ENCODE measurements at places on chromosomes 5 and 9. TPM values are rescaled to one million over a fixed set of nuclear protein-coding genes. Genes with fewer than 3 reads are reported as not detected.

DNA sequence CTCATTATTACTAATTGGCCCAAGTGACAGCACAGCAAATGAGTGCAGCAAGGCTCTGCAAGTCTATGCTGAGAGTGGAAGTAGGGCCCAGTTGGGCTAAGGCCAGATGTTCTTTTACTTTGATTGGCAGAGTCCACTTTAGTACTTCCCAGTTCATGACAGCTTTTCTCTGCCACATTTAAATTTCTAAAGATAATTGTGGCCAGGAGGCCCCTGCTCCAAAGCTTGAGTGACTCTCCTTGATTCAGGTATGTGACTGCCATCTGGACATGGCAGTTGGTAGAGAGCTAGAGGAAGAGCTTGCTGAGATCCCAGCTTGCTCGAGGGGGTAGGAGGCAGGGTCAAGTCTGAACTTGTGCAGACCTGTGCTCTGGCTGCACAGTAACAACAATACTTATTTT, 154.1 kb downstream of the CARTPT start:
- DNase-seq = no peak

- DNase-seq = no peak
These were observed 189.7 kb downstream of the CSNK1G3 start for GRCh38 chr5:123701511-123702200.

DNA sequence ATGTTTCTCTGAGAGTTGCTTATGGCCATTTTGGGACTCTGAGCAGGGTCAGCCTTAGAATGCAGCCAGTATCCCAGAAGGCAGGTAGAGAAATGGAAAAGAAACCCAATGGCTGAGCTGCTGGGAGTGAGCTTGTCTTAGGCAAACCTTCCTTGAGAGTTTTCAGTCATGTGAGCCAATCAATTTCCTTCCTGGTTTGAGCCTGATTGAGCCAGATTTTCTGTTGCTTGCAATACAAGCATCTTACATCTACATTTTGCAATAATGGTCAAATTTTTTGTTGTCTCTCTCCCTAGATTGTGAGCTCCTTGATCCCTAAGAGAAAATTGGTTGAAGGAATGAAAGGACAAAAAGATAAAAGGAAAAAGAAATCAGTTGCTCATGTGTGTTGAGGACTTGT, 155.3 kb downstream of the SNX18 start:
- no peak for DNase-seq

GRCh38 chr9:127126971-127127370, 4.5 kb upstream of the ANGPTL2 start:
- DNase-seq = no peak

- DNase-seq = no peak
These were observed 124.3 kb upstream of the SMARCA2 start for GRCh38 chr9:1890816-1891215.

DNA sequence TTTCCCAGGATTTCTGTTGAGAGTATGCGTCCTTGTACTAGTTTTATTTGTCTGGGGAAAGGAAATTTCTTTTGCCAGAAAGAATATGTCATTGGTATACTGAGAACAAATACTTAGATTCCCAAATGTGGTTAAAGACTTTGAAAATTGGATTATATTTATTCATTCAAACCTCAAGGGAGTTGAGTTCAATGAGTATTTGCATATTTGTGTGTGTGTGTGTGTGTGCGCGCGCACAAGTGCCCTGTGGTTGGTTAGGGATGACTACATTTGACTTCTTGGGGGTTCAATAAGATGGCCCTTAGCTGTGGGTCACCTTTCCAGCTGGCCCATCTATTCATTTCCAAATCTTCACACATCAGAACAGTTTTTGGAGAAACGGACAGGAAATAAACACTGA, 4.9 kb downstream of the RXFP3 start:
- DNase-seq = no peak

DNA sequence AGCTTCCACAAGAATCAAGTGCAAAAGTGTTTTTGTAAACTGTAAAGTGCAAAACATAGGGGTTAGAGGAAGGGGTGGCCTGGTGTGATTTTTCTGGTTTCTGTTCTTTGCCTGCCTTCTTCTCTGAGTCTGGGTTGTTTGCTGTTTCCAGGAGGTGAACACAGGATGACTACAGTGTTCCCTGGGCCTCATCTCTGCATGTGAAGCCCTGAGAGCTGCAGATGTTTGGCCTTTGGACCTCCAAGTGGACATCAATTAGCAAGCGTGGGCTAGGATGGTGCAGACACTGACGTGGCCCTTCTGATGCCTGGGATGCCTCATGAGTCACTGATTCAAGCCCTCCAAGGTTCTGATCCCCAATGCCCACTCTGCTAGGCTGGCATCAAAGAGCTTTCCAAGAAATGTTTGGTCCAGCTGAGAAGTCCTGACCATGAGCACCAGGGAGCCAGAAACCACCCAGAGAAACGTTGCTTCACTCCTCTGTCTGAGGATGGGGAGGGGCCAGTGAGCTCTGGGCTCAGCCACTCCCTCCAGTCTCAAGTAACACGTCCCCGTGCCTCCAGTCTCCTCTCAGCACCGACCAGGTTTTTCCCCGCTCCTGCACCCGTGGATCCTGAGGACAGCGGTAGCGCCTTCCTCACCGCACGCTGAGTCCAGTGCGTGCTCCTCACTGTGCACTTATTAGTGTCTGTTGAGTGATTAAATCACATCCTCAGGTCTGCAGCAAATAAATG, 7.6 kb downstream of the IL9 start:
- no peak for DNase-seq

DNA sequence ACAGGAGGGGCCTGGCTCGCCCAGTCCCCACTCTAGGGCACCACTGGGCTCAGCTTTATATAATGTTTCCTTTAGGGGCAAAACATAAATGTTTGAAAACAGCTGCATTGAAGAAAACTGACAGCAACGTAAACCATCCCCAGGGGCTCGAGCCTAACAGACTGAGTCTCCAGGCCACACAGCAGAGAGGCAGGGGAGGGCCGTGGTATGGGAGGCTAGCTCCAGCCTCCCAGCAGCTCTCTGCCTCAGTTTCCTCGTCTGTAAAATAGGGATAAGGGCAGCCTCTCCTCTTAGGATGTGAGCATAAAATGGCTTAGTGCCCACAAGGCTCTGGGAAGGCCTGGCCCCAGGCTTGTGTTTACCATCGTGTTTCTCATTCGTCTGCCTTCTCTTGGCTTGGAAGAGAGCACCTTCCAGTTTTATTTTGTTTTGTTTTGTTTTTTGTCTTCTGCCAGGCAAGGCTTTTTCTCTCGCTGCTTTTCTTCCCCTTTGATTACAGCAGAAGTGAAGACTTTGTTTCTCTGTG, 2.7 kb downstream of the ANKRD33B start:
- no peak for DNase-seq

DNA sequence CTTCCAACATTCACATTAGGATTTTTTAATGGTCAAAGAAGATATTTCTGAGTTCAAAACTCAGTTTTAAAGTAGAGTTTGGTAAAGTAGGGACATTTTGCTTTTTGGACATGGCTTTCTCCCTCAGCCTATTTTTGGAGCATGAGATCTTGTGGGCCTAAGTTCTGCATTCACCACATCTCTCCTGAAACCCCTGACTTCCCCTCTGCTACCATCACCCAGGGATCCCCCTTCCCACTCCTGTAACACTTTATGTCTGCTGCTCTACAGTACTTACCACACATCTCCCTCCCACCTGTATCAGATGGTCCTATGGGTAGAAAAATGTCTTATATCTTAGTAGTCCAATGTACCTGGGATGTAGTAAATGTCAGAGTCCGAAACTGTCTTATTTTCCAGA, 48.2 kb upstream of the JAK2 start:
- no peak for DNase-seq

DNA sequence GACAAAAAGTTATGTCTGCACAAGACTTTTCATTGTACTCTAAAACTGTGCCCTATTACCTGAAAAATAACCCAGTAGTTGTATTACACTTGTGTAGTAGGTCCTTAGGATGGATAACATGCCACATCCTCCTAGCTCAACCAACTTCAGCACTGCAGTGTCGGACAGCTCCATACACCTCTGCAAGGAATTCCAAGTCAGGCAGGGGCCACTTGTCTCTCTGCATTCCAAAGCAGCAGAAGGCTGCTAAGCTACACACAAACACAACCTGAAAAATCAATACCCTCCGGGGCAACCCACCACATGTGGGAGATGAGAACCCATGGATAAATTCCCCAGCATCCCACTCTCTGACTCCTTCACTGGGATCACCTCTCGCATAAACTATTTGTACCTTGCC, 50.2 kb downstream of the MED10 start:
- DNase-seq = peak; percentile 9

DNA sequence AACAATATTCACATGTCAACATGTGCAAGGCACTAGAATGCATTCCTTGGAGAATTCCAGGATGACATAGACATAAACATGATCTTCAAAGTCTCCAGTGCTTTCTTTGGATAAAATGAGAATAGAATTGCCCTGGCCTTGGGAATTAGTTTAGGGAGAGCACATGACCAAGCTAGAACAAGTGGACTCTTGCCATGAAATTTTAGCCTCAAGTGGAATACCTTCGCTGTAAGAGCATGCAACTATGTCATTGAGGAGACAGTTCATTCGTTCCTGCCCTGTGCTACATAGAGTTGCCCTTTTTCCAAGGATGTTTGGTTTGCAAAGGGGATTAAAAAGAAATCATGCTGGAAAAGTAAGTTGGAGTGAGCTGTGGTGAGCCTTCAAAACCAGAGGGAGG, 42.7 kb downstream of the ZFAND5 start:
- no peak for DNase-seq

- no peak for DNase-seq
These were observed 75.1 kb upstream of the RGMB start for GRCh38 chr5:98698359-98698758.

DNA sequence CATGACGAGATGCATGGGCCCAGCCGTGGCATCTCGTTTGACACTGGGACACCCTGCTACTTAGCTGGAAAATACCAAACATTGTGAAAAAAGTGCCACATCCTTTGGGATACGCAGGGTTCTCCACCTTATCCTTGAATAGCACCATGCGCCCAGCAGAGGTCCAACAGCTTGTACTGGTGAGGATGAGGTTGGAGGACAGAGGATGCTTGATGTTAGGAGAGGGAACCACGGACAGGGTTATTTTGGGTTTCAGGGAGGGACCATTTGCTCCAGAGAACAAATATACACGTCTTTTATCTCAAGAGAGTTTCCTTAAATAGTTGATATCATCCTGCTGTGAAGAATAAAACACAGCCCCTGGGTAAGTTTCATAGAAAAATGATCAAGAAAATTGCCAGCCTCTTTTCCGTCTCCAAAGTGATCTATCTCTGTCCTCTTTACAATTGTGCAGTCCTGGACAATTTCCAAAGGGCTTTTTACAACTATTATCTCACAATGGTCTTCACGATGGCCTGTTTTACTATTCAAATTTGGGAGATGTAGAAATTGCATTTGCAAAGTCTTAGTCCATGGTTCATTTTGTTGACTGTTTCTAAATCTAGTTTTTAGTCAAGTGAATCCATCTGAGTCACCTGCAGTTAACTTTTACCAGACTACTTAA, 19.9 kb upstream of the FRRS1L start:
- DNase-seq = no peak

DNA sequence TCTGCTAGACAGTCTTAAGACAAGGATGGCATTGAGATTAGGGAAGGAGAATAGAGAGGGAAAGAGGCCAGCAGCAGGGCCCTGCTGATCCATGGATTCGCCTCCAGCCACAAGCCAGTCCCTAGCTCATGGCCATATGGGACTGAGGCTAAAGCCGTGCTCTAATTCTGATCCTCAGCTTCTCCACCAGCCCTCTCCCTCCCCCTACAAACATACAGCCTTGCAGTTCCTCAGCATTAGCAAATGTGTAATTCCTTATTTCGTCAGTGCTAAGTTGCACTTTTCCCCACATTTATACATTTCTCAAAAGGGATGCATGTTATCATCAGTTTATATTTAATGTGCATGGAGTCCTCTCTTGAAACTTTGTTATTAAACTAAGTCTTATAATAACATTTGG, 34.8 kb downstream of the ZNF462 start:
- DNase-seq = no peak

DNA sequence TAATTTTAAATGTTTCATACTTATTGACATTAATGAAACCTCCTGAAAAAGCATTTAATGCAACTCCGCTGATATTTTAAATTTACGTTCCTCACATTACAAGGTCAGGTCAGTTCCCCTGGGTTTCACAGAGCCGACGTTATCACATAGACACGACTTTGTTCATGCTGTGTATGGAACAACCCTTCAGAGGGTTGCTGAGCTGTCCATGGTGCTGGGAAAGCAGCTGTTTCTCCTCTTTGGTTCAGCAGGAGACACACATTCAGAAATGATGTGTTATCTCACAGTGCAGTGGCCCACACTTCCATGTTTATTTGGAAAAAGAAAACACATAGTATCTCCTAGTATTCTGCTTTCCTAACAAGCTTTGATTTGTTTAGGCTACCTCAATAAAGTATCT, 53.5 kb downstream of the PPP2R2B start:
- DNase-seq = peak; percentile 37

DNA sequence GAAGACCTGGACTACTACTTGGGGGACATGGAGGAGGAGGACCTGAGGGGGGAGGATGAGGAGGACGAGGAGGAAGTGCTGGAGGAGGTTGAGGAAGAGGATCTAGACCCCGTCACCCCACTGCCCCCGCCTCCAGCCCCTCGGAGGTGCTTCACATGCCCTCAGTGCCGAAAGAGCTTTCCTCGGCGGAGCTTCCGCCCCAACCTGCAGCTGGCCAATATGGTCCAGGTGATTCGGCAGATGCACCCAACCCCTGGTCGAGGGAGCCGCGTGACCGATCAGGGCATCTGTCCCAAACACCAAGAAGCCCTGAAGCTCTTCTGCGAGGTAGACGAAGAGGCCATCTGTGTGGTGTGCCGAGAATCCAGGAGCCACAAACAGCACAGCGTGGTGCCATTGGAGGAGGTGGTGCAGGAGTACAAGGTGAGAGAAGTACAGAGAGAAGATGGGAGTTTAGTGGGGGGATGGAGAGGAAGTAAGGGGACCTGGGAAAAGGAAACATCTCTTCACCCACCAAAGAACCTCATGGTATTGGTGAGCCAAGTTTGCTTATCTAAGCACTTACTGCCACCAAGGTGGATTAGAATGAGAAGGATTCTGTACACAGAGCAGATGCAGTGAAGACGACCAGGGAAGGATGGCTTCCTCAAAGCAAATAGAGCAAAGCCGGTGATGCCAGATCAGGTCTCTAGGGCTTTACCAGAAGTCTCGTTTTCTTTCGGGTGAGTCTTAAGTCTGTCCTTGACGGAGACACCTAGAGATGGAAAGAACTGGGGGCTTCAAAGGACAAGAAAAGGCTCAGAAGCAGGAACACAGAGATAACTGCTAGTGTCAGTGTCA, 1.5 kb downstream of the TRIM41 start:
- no peak for DNase-seq

GRCh38 chr5:6188976-6189375, 189.4 kb downstream of the MED10 start:
- no peak for DNase-seq

- no peak for DNase-seq
These were observed 59.5 kb upstream of the FBXL7 start for GRCh38 chr5:15440434-15440833.

- DNase-seq = no peak
These were observed 211.9 kb upstream of the PAPPA start for GRCh38 chr9:115941561-115942315.

Gene GLDC
- polyA plus RNA-seq = not detected

Gene WDR38
- not detected for polyA plus RNA-seq

Gene C5
- 13.7 TPM for polyA plus RNA-seq

Gene SLC46A2
- polyA plus RNA-seq = 0.21 TPM

Gene AK1
- polyA plus RNA-seq = 1,385 TPM

Gene DAB2IP
- 32.2 TPM for polyA plus RNA-seq

Gene FSD1L
- 13.4 TPM for polyA plus RNA-seq

Gene PCDHB4
- 2.7 TPM for polyA plus RNA-seq
